NAMALWA (cell line): ENCODE measurements at places on chromosomes 3 and 15.

- no peak for DNase-seq
These were observed 221.9 kb downstream of the LRRN1 start for GRCh38 chr3:4021162-4021561.

DNA sequence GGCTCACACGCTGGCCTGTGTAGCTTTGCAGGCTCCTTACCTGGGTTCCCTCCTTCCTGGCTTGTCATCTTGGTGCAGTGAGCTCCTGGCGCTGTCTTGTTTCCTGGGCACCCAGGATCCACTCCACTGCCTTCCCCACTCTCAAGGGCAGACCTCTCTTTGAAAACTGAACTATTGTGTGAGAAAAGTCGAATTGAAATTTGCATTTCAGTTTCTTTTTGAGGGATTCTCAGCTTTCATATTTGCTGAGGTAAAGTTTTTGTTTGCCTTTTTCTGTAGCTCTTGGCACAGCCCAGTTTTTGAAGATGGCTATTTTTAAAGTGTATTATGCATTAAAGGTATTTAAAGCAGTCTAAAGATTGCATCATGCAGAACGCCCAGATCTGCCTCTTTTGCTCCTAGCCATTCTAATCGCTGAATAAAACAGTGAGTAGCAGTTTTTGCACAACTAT, 70.1 kb downstream of the CCK start:
- peak; percentile 39 for DNase-seq

GRCh38 chr3:131401978-131402377, 20.4 kb downstream of the NUDT16 start:
- no peak for DNase-seq

GRCh38 chr3:149077628-149078027, 8.7 kb downstream of the HLTF start:
- DNase-seq = no peak
